ENCODE measurements at places on chromosomes 3 and 15.

- DNase-seq: no peak
Observed at GRCh38 chr3:42612217-42612616, 11.7 kb downstream of the NKTR start.

- DNase-seq: no peak
Observed at GRCh38 chr3:57967590-57967989, 40.6 kb upstream of the FLNB start.

GRCh38 chr15:36831904-36832287 lies 252.5 kb downstream of the CDIN1 start:
- DNase-seq: no peak

- DNase-seq: no peak
Observed at GRCh38 chr15:85592148-85592547, 202.6 kb downstream of the KLHL25 start.

DNA sequence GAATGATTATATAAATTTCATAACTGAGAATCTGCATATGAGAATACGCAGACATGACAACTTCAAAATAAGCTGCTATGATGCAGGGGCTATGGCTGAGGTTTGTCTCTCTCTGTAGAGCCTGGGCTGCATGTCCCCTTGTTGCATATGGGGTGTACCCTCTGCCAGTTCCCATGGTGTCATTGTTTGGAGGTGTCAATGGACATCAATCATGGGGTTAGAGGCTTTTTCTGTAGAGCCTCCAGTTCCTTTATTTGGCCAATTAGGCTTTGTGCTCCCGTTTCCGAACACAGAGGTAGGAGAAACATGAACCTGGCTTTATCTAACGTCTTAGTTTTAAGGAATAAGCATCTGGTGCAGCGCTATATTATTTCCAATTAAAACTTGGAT lies 77.3 kb upstream of the RARB start:
- DNase-seq: no peak

DNA sequence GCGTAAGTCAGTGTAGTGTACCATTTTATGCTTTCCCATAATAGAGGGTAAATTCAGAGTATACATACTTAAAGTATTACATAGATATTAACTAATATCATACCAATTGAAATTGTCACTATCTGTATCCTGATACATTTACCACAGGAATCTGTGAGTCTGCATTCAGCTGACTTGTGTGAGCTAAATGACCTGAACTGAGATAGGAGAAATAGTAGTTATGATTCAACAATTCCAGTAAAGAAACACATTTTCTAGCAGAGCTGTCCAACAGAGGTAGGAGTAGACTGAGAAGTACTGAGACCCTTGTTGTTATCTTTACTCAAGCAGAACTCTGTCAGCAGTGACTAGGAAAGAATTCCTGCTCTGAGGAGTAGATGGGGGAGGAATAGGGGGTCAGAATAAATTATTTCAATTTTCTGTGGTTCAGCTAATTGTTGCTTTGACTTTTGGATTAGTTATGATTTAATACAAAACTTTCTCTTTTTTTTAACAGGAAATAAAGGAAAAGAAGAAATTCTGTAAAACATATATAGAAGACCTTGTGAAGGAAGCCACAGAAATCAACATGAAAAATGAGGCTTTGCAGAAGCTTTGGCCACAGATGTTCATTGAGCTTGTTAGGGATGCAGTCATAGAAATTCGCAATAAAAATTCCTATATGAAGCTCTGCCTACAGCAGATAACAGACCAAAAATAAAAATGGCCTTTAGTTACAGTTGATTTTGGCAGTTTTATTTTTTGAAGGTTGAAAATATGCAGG lies 66.2 kb upstream of the THSD4 start:
- no peak for DNase-seq

- no peak for DNase-seq
Observed at GRCh38 chr3:115580566-115580965, 42.7 kb upstream of the GAP43 start.

DNA sequence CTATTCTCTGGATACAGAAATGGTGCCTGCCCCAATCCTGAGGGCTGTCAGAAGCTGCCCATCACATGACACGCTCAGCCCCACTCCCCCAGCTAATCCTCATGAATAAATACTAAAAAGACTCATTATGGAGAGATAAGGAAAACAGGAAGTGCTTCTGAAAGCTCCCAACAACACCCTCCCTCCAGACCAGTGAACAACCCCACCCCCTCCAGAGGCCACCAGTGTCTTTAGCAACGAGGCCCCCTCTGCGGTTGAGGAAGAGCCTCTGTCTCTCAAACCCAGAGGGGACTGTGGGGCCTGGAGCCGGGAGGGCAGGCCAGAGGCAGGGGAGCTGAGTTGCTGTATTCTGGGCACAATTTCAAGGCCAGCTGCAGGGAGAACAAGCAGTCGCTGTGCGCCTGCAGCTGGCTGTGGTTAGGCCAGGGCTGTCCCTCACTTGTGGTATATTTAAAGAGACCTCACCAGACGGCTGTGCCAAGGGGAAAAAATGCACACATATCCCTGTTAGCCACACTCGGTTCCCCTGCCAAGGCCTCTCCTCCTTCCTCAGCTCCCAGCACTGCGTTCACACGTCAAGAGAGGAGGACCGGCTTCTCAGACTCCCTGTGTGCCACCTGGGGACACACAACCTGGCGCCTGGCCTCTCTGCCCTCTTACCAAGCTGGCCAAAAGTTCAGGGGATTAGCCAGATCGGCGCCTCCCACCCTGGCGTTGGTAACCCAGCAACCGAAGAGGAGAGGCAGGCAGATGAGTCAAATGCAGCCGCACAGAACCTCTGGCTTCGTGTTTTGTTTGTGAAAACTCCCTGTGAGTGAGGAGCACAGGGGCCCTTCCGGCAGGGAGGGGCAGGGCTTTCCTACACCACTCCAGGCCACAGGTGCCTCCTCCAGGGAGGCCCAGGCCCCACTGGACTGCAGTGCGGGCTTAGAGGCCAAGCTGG lies 101.2 kb upstream of the ETV5 start:
- no peak for DNase-seq

- no peak for DNase-seq
Observed at GRCh38 chr3:154044671-154045070, 76.5 kb upstream of the ARHGEF26 start.

DNA sequence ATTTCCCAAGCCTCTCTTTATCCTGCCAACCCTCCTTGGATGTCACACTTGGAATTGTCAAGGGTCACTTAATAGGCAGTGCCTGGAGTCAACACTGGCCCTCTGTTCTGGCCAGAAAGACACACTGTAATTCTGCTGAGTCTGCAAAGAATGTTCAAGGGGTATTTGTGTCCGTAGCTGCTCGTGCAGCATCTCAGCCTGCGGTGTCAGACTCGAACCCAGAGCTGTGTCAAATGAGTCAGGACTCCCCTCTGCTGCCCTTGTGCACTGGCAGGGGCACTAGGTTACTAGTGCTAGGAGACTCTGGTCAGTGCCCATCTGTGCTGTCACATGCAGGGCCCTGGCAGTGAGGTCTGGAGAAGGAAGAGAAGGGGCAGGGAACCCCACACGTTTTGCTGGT lies 795 bp upstream of the AHSG start:
- DNase-seq: no peak

GRCh38 chr15:97881346-97881965 lies 79.0 kb upstream of the ARRDC4 start:
- DNase-seq: no peak

DNA sequence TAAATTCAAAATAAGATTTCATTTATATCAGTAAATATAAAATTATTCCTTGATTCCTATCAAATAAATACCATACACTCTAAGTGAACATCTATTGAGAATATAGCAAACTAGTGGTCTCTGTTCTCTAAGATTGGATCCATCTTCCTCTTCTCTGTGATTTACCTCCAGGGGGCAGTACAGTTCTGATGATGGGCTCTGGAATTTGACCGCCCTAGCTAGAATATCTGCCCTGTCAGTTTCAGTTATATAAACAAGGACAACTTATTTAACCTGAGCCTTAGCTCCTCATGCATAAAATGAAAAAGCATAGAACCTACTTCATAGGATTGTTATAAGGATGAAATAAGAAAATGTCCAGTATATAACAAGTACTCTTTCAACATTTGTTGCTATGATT lies 171.1 kb upstream of the CCDC54 start:
- no peak for DNase-seq

DNA sequence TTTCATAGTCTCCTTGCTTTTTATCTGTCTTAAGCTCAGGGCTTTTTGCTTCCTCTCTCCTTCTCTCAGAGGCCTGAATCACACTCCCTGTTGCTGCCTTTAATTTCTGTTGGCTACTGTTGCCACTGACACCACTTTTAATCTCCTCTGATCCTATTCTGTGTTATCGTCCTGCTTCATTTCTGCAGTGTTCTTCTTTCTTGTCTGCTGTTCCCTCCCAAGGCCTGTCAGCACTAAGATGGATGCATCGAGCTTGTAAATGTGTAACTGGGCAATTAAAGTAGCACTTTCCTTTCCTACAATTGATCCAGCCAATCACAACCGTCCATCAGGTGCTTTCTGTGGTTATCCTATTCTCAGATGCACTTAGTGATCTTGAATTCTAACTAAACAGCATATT lies 71.3 kb upstream of the VEPH1 start:
- no peak for DNase-seq

DNA sequence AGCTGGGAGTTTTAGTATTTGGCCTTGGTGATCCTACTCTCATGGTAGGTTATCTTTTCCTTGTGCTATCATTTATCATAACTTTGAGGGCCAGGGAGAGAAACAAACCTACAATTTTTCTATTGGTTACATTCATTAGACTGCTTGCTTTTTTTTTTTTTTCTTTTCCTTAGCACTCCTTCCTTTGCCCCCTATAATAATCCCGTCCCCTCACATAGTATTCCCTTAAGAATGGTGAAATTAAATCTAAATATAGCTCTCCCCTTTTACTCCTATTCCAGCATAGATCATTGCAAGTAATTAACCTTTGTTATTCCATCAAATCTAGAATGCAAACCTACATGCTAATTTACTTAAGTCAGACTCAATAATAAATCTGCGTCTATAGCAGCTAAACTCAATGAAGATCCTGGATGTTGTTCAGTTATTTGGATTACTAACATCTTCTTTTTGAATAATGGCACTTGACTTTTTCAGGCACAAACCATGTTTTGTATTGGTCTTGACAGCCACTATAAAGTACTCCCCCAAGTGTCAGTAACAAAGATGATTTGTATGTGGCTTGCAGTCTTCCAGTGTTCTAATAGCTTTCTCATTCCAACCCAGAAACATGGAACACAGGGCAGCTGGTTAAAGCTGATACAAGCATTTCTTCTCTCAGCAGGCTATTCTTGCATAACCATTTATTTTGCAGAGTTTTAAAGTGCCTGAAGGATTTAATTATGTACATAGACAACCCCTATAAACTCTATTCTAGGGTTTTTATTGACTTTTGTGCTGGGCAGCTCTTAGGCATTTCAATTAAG lies 420.6 kb downstream of the MECOM start:
- no peak for DNase-seq

GRCh38 chr3:11950576-11950975 lies 53.6 kb upstream of the SYN2 start:
- DNase-seq: no peak

DNA sequence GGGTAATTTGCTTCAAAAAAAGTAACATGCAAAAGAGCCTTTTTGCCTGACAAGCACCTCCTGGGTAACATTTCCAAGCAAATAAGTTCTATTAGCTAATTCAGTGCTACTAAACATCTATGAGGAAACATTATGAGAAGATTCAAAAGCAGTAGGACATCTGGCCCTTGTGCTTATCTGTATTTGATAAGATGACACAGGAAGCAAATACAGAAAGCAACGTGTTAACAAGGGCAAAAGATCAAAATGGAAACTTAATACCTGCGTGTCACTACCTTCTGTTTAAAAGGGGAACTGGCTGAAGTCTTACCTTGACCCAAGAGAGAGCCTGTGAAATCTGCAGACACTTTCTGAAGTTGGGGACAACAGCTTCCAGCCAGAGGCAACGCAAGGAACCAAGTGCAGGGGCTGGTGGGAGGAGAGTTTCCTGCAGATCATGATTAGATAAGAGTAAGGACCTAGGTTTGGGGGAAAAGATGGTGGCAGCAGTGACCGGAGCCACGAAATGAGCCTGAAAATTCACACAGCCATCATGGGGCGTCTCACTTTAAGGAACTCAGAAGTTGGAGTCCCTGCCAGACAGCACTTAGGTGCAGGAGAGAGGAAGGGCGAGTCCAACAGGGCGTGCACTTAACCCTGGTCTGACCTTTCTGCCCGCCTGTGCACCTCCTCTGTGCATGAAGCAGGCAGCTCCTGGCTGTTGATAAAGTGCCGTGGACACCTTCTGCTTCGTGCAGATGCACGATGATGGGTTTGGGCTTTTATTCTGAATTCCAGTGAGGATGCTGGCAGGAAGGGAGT lies 153.6 kb upstream of the BHLHE40 start:
- no peak for DNase-seq

- no peak for DNase-seq
Observed at GRCh38 chr3:13037458-13038117, 35.6 kb downstream of the IQSEC1 start.

DNA sequence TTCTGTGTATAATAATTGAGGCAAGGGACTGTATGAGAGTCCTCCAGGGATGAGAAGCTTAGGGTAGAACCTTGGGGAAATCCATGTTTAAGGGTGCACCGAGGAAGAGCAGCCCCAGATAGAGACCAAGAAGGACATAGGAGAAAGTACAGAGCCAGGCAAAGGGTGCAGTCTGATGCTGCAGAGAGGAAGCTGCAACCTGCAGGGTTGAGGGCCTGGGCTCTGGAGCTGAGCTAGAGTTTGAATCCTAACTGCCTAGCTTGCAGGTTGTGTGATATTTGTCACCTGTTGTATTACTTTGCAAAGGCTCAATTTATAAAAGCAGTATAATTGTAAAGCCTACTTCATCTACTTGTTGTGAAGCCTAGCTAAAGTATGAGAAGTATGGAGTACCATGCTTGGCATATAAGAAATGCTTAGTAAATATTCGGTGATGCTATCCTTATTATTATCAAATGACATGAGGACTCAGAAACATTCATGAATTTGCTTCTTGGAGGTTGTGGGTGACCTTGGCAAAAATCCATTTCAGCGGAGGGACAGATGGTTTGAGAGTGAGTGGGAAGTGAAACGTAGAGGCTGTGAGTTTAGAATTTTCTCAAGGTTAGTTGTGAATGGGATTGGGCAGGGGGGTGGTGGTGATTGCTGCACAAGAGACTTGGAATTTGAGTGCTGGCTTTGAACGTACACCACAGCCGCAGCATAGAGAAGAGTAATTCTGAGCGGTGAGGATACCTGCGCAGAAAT lies 43.8 kb downstream of the PLCL2 start:
- no peak for DNase-seq

DNA sequence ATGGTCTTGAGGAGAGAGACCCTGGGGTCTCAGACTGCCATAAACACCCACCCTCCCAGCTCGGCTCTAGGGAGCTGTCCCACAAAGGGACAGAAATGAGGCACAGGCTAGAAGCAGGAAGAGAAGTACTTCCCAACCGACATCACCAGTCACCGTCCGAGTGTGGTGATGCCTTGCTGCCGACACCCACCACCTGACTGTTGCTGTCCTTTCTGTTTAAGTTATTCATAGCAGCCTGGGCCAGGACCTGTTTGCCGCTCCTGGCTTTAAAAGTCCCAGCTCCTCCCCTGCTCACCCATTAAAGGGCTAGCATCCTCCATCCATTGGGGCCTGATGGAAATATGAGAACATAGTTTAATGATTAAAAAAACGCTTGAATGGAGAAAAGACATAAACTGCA lies 13.2 kb upstream of the SPG11 start:
- DNase-seq: no peak
